ENCODE measurements at places on chromosomes 13 and 19.

DNA sequence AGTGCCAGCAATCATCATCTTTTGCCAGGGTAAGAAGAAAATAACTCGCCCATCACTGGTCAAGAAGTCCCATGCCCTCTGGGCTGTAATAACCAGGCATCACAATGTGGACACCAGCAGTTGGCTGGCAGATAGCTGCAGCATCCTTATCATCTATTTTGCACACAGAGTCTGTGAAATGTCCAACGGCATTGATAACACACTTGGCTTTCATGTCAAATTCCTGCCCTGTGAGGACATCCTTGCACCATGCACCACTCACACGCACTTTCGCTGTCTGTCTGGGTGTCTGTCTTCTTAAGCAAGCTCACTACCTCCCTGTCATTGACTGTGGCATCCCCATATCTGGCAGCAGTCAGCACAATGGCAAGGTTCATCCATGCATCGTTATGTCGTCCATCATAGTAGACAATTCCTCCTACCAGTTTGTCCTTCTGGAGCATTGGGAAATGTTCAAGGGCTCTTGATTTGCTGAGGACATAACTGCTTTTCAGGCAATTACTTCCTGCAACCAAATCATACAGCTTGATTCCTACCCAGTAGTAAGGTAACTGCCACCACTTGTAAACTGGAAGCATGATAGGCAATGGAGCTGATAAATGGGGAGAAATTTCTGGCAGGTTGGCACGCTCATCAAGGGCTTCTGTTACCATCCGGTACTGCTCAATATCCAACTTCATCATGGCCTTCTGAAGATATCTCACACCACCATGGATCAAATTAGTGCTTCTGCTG, 6.8 kb upstream of the ZSCAN5A start:
- DNase-seq, result no peak

DNA sequence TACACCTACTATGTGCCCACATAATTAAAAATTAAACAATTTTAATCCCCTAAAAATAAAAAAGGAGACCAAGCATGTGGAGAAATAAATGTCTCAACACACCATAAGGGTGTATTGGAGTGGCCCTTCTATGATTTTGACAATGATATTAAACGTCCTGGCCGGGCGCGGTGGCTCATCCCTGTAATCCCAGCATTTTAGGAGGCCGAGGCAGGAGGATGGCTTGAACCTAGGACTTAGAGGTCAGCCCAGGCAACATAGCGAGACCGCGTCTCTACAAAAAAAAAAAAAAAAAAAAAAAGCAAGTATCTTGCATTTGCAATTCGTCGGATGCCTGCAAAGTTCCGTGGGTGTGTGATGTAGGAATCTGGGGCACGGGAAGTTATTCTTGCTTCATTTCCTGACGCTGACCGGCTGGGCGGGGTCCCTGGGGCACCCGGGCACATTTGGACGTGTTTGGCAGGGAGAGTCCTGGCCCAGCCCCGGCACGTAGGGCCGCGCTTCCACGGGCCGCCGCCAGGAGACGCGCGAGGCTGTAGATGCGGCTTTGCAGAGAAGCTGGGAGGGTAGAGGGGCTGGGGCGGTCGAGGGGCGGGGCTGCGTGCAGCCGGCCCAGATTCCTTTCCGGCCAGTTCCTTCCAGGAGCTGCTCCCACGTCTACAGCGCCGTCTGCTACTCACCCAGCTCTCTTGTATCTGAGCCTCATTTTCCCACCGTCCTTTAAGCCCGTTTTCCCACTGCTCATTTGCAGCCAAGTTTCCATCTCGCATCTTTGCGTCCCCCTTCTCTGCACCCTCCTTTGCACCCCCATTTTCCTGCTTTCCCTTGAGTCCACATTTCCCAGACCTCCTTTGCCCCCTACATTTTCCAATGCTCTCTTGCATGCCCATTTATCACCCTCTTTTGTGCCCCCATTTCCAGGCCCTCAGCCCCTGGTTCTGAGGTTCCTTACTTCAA, 2.2 kb upstream of the TSPAN16 start:
- DNase-seq, result peak; percentile 91

DNA sequence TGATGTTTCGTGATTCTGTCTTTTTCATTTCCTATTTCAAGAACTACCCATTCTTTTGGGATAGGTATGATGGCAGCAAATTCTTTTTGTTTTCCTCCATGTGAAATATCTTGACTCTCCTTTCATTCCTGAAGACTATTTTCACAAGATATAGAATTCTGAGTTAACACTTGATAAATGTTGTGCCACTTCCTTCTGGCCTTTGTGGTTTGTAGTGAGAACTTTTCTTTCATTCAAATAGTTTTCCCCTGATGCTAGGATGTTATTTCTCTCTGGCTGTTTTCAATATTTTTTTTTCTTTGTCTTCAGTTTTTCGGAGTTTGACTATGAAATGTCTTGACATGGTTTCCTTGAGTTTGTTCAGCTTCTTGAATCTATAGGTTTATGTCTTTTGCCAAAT, 8.3 kb upstream of the TUBGCP3 start:
- no peak for DNase-seq

DNA sequence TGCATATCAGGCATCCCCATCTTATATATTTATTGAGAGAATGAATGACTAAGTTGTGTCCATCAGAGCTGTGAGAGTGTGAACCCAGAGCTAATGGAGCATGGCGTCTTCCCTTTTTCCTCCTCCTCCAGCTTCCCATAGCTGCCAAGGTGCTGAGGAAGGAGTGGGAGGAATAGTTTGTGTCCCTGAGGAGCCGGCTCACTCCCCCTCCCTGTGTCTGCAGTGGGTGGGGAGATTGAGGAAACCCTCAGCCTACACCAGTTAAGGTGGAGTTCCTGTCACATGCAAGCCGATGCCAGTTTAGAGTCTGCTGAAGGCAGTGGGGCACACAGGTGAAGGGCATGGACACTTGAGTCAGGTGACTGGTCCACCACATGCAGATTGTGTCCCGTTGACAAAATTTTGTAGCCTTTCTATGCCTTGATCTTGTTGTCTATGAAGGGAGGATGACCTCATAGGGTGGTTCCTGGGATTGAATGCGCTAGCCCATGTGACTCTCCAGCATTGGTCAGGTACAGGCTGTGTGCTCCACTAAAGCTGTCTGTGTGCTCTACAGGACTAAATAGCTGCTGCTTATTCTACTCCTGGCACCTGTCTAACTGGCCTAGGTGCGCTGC, 47.6 kb upstream of the GPI start:
- no peak for DNase-seq

GRCh38 chr19:1102407-1103131, 1.2 kb upstream of the GPX4 start:
- DNase-seq, result peak; percentile 49

GRCh38 chr13:49066856-49067255, 91.1 kb downstream of the FNDC3A start:
- DNase-seq, result no peak

DNA sequence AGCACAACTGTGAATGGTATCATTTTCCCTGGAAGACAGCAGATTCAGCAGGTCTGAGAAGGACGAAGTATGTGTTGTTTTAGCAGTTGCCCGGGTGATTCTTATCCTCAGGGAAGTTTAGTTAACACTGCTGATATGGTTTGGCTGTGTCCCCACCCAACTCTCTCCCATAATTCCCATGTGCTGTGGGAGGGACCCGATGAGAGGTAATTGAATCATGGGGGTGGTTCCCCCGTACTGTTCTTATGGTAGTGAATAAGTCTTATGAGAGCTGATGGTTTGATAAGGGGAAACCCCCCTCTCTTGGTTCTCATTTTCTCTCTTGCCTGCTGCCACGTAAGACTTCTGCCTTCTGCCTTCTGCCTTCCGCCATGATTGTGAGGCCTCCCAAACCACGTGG, 81.0 kb upstream of the UBAC2 start:
- no peak for DNase-seq

DNA sequence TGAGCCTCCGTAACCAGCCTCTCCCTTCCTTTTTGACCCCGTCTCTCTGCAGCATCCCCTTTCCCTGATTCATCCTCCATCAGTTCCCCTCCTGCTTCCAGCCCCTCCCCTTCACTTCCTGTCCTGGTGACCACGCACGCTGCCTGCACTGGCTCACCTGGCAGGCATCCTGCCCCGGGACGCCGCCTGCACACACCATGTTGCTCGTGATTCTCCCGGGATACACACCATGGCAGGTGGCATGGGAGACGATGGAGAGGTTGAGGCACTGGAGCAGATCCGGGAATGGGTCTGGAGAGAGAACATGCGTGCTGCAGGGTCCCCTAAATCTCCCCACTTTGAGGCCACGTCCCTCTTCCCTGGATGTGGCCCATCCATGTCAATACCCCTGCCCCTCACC, 4.2 kb downstream of the KLK12 start:
- no peak for DNase-seq

- no peak for DNase-seq
Observed at GRCh38 chr13:97100821-97101220, 106.5 kb upstream of the OXGR1 start.

DNA sequence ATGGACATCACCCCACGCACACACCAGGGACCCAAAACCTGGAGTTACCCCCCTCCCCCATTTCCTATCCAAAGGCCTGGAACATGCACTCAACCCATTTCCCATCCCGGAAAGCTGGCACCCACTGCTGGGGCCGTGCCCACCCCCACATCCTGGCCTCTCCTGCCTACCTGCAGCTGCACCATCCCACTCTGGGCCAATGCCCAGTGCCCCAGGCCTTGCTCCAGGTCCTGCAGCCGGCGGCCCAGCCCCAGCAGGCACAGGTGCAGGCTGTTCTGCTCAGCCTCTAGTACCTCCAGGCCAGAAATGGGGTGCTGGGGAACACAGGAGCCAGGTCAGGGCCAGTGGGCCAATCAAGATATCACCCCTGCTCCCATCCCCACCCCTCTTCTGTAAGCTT, 1.7 kb downstream of the SYNE4 start:
- DNase-seq, result no peak

DNA sequence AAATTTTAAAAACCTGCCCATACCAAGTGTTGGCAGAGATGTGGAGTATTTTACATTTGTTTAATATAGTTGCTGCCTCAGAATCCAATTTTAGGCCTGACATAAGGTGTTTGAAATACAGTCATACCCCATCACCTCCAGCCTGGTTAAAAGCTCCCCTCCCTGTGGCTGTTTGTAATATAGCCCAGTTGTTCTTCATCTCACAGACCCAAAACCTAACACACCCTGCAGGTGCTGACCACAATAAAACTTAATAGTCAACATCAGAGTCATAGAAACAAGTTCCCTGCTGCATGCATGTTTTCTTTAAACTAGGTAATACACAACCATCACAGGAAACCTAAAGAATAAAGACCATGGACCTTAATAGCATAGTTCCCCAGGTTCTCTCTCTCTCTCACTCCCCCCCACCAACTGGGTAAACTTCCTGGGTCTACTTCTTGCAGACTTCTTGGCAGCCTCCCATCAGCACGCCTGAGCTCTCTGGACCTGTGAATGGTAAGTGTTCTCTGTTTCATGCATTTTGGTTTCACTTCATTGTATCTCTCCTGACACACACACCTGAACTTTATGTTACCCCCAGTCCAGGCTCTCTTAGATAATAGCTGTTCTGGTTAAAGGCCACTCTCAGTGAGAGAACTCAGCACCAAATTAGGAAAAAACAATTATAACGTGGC, 1369.9 kb downstream of the EFNB2 start:
- peak; percentile 1 for DNase-seq

DNA sequence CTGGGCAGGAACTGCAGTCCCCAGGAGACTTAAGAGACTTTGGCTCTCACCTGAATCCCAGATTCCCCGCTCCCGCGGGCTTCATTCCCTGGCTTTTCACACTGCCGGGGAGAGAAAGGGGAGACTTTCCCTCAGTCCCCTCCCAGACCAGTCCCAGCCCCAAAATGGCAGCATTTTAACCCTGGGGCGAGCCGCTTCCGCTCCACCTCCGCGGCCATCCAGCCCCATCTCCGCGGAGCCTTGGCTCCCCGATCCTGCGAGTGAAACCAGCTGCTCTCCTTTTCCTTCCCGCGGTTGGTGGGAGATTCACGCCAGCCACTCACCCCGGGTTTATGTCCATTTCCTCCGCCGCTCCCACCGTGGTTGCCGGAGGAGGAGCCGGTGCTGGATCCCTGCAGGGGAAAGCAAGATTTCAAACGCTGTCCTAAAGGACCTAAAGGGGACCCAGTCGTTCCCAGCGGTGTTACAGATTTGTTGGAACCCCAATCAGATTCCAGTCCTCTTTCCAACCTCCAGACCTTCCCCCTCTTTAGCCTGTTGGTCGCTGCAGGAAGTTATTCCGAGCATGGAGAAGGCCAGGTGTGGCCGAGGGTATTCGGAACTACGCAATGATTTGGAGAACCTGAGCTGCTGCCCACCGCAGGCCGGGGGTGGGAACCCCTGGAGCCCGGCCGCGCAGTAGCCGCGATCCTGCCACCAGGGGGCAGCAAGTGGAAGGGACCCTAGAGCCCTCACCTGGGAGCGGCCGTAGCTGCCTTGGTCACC, 3.4 kb downstream of the DMKN start:
- DNase-seq, result peak; percentile 93

GRCh38 chr13:51326777-51327176, 12.7 kb upstream of the SERPINE3 start:
- DNase-seq, result no peak

GRCh38 chr13:99347911-99348451, 40.8 kb upstream of the GPR183 start:
- DNase-seq, result no peak

DNA sequence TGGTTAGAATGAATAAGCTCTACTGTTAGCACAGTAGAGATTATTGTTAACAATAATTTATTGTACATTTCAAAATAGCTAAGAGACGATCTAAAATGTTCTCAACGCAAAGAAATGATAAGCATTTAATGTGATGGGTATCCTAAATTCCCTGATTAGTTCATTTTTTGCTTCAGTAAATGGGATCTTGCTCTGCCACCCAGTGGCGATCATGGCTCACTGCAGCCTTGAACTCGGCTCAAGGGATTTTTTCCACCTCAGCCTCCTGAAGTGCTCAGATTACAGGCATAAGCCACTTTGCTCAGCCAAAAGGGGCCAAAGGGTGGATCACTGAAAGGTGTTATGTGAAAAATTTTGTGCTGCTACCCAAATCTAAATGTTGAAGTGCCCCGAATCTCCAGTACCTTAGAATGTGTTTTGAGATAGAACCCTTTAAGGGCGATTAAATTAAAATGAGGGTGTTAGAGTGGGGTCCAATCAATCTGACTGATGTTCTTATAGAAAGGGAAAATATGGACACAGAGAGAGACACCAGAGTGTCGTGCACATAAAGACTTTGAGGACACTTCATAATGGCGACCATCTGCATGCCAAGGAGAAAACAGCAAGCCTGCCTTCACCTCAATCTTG, 31.5 kb upstream of the ZNF766 start:
- DNase-seq, result no peak

DNA sequence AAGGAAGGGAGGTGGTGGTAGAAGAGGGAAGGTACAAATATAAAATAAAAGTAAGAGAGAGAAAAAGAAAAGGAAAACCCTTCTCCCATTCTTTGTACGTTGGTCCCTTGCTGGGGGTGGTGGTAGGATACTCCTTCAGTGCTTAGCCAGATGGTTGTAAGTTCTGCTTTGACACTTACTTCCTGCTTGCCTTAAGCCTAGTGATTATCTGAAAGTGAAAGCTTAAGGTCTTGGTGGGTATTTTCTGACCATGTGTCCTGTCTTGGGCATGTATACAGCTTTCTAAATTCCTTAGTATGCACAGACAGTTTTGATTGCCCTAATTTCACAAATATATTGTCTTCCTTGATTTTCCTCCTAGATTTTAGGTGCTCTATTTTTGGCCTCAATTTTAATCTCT, 314.8 kb downstream of the PCDH17 start:
- no peak for DNase-seq

- DNase-seq, result no peak
Observed at GRCh38 chr13:75643693-75644092, 7.6 kb downstream of the LMO7 start.

GRCh38 chr19:16416991-16417390, 54.8 kb downstream of the EPS15L1 start:
- DNase-seq, result no peak

- no peak for DNase-seq
Observed at GRCh38 chr19:32201211-32201610, 144.2 kb upstream of the ZNF507 start.
